ENCODE measurements at places on chromosomes 5 and 9.

- DNase-seq = no peak
Measured at GRCh38 chr9:134484479-134484878, 157.1 kb upstream of the COL5A1 start.

DNA sequence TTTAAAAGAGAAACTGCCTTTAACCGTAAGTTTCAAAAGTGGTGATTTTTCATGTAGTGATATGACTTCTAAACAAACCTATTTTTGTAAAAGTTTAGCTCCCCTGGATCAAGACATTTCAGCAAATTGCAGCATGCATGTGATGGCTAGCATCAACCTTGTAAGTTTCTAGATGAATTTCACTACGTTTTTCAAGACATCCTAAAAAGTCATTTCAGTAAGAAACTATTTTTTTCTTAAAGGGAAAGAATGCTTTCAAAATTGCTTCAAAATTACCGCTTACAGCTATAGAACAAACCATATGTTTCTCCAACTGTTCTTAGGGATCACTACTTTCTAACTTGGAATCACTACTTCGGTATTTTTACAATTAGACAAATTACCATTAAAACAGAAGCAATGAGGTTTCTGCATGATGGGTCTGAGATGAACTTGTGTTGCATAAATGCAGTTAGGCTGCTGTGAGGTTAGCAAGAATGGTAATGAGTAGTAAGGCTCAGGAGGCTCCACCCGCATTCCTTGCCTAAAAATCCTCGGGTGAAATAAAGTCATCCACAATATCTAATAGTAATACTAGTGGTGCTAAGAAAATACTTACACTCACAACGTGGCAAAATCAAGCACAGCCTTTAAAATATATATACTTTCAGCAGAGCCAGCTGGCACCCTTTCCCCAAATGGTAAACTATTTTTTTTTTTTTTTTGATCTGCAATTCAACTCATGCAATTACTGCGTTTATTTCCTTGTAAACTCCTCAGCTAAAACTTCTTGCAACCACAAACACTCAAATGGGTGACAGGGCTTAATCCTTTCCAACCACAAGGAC lies 53.8 kb downstream of the CDC14B start:
- DNase-seq = no peak

DNA sequence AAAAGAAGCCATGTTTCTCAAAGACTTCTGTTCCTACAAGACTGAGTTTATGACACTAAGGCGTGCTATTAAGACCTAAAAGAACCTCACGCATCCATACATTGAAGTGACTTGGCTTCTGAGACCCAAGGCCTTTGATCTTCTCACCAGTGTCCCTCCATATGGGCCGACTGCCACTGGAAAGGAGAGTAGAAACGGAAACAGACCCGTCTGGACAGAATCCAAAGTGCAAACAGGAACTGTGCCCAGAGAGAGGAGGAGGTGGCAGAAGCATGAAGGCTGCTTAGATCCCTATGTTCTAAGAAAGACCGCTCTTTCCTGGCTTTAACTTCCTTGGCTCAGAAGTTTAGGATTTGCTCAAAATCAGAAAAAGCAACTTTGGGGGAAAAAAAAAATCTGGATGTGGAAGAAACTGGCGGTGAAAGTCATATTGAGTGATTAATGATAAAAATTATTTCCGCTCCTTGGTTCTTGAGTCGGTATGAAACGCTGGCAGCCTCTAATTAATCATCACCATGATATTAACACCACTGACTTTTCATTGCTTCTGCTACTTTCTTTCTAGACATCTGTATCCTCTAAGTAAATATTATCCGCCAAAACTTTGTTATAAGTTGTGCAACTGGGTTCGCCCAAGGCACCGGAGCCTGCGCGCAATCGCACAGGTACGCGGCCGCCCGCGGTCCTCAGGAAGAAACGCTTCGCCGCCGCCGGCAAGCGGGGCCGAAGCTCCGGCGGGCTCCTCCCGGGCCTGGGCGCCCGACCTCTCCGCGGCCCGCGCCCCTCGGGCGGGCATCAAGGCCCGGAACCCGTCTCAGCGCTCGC lies 726 bp downstream of the DAP start:
- DNase-seq = peak; percentile 73

DNA sequence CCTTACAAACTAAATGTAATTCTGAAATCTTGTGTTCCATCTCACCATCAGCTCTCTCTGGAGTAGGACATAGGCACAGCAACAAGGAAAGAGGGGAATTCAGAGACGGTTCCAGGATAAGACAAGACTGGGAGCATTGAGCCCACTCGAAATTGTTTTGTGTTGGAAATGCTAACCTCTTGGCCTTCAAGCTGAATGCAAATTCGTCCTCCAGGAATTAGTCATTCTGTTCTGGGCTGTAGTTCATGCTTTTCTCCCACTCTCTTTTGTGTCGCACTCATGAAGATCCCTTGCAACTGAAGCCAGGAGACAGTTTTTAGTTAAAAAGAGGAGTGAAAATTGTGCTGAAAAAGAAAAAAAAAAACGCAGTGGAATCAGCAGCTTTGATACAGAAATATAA lies 121.7 kb upstream of the SEMA6A start:
- DNase-seq = no peak

- DNase-seq = no peak
Measured at GRCh38 chr5:34749431-34749873, 89.5 kb upstream of the TTC23L start.

DNA sequence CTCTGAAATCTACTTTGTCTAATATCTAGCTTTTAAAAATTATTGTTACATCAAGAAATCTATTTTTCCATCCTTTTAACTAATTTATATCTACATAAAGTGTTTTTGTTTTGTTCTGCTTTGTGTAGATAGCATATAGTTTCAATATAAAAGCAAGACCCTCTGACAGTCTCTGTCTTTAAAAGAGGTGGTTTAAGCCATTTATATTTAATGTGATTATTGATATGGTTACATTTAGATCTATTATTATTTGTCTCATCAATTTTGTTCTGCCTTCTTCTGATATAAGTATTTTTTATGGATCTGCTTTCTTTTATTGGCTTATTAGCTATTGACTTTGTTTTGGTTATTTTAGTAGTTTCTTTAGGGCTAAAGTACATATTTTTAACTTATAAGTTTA lies 16.0 kb downstream of the HMGXB3 start:
- DNase-seq = no peak

GRCh38 chr9:38432922-38433510 lies 8.8 kb upstream of the IGFBPL1 start:
- DNase-seq = peak; percentile 64

DNA sequence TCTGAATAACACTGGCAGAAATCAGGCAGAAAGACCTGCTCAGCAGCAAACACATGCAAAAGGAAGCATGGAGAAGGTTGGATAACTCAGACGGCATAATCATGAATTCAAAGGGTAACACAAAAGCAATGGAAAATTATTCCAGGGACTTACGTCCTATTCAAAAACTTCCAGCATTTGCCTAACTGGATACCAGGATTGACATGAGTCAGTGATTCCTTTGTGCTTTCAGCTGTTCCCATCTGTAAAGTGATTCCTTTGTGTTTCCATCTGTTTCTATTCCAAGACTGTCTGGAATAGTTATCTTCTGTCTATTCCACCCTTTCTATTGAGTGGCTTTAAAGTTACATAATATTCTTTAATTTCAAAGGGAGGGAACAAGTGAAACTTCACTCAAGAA lies 1361.7 kb upstream of the CDH9 start:
- DNase-seq = no peak

DNA sequence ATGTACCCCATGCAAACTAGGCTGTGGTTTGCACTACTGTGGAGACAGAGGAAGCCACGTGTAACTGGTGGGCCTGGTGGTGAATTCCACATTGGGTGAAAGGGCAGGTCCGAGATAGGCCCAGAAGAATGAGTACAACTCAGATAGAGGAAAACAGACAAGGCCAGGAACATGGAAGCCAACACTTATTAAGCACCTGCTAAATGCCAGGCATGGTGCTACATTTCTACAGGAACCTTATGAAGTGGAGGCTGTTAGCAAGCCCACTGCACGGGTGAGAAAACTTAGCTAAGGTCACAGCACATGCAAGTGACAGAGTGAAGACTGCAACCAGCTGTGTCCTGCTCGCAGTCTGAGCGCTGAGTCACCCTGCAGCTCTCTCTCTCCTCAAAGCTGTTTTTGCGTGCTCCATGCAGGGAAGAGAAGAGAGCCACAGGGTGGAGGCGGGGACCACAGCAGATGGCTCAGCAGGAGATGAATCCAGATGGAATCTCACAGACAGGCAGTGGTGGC lies 65.5 kb upstream of the SPTLC1 start:
- peak; percentile 7 for DNase-seq

GRCh38 chr5:172700365-172701290 lies 59.6 kb downstream of the NEURL1B start:
- no peak for DNase-seq

DNA sequence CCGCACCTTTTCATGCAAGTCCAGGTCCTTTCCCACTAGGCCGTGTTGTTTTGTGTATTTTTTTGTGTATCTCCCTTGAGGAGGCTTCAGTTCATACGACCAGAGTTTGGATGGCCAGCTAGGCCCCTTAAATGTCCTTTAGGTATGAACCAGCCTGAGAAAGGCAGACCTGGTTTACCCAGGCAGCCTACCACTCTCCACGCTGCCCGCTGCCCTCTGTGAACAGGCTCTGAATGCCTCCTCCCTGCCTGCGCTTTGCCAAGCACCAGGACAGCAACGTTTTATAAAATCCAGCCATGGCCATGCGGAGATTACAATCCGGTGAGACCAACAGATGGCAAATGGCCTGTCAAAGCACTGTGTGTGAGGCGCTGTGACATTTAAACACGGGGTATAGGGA lies 626 bp upstream of the CLTB start:
- DNase-seq = no peak

DNA sequence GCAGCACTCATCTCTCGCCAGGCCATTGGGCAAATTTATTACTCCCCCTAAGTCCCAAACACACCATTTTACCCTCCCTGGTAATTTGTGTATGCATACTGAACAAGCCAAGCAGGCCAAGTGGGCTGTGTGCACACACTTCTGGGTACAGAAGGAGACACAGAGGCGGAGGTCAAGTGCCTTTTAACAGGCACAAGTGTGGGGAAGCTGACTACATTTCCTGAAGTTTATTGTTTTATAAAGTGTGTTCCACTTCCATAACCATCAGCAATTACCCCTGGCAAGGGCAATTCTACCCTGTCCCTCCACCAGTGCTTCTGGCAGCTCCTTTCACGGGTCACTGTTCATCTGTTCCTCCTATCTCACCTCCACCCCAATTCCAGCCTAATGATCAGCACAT lies 93.9 kb downstream of the SETX start:
- peak; percentile 15 for DNase-seq

GRCh38 chr5:134503937-134504437 lies 21.5 kb upstream of the JADE2 start:
- DNase-seq = no peak

- DNase-seq = no peak
Measured at GRCh38 chr5:140348104-140348503, 1.7 kb upstream of the HBEGF start.

DNA sequence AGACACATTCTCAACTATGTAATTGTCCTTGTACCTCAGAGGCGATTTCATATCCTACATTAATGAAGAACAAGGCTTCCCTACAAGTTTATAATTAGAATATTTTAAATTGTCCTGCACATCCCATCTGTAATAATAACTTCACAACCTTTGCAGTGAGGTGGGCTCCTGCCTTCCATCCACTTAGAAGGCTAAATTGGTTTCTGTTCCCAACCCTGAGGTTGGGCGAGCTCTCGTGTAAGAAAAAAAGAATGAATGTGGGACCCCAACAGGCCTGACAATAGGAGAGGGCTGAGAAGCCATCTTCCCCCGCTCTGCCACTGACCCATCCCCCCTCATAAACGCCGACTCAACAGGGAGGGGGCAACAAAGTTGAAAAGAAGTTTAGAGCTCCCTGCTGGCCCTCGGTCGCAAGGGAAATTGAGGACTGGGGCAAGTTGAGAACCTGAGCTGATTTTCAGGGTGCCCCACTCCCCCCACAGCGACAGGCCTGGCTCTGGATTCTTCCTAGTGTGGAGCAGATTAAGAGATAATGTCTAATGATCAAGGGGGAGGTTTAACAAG lies 9.4 kb downstream of the BARHL1 start:
- no peak for DNase-seq

DNA sequence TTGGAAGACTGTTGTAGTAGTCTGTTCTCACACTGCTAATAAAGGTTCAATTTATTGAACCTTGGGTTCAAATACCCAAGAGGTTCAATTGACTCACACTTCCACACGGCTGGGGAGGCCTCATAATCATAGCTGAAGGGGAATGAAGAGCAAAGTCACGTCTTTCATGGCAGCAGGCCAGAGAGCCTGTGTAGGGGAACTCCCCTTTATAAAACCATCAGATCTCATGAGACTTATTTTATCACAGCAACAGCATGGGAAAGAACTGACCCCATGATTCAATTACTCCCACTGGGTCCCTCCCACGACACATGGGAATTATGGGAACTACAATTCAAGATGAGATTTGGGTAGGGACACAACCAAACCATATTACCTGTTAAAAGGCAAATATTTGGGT lies 268.2 kb downstream of the TMEM167A start:
- DNase-seq = peak; percentile 14

DNA sequence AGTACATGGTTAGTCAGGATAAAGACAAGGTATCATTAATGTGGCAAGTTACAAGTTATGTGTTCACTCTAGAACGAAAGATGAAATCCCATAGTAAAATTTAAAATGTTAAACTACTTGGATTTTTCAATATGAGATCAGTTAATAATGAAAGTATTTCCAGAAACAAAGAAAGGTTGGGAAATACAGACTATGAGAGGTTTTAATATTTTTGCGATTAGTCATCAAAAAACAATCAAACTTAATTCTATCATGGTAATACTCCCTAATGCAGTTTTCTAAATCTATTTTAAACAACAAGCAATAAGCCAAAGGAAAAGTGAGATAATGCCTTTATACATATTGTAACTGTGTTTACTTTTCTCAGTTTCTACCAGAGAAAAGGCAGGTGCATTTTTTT lies 10.6 kb downstream of the CDH12 start:
- no peak for DNase-seq

Measured in OCI-M1 (cell line).